HT1080 (cell line): ENCODE measurements at places on chromosomes 3 and 15.

DNA sequence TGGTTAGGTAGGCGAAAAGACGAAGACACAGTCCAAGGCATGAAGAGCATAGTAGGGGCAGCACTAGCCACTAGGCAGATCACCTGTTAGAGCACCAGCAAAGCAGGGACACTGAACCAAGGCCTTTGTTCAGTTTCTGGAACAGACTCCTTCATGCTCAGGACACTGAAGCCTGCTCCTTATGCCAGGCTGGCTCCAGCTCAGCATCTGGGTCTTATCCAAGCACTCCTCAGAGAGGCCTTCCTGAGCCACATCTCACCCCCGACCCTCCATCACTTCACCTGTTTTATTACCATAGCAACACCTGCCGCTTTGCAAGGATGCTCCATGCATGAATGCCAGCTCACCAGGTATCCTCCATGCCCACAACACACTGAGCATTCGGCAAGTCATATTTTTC is 206.3 kb upstream of the CHRNA7 start:
- DNase-seq = no peak

GRCh38 chr3:86801066-86801465 is 189.9 kb downstream of the VGLL3 start:
- no peak for DNase-seq

- no peak for DNase-seq
These were observed 84.5 kb upstream of the HERC1 start for GRCh38 chr15:63918317-63918672.

DNA sequence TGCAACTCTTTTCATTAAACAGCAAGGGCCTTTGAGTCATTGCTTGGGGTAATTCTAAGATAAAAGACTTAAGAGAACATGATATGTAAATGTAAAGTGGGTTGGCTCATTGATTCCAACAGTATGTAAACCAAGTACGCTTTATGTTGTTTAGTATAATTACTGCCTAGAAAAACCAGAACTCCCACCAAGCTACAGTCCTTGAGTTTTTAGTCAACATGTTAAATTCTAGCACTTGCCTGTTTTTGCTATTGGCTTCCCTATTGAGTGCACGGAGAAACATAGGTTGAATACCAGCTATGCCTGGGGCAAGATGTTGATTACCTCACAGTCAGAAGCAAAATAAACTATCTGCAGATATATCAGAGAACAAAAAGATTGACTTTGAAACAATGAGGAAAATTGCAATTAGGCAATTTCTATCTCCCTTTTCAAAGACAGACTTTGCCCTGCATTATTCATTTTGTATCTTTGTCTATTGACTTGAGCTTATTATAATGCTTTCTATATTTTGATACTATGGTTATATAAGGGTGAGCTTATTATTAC is 179.3 kb downstream of the ZPLD1 start:
- DNase-seq = no peak

DNA sequence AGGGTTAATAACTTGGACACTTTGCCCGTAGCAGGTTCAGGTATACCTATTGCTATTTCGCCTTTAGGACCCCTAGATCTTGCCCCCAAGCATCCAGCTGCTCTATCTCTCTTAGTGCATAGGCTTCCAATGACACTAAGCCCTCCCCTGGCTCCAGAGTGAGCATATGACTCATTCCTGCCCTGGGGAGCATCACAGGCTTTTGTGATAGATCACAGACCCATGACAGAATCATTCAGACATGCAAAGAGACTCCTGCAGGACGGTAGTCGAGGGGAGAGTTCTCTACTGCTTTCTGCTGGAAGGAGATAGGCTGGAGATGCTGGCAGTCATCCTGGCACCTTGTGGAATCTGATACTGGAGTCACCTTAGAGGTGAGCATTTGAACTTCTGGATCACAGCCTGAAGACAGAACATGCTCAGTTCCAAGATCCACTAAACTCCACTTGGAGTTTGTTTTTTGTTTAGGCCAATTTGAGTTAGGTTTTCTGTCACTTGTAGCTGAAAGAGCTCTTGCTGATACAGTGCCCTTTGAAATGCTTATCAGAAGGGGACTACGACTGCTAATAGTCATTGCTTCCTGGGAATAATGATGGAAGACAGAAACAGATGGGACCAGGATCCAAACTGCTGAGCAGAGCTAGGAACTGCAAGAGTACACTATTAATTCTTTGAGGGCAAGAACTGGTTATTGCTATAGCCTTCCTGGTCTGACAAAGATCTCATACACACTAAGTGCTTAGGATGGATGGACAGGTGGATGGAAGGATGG is 11.0 kb downstream of the LYSMD2 start:
- DNase-seq = peak; percentile 83

DNA sequence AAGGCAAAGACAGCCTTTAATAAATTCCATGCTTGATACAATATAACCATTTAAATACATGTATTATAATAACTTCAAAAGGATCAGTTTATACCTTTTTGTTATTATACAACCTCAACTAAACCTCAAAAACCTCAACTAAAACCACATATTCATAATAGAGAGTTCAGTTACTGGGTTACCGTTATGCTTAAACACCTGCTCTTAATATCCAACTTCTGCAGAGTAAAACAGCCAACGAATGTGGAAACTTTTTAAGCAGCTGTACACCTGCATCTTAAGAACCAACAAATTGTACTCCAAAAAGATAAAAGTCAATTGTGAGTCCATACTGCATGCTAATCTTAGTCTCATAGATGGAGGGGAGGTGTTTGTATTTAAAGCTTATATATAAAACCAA is 53.5 kb downstream of the TFDP2 start:
- DNase-seq = no peak

DNA sequence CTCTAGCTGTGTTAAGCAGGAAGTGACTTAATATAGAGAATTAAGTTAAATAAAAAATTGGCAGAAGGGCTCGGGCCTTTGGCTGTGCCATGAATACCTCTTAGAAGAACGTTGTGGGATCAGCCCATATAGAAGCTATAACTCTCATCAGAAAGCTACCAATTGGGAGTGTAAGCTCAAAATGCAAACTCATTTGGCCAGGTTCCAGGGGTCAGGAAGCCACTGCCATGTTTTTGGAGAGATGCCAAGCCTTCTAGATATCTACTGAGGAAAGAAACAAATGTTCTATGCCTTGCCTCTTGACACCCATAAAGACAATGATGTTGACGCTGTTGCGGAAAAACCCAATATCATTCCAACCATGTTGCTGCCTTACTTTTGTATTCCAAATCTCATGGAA is 475.2 kb upstream of the TGFBR2 start:
- DNase-seq = no peak

GRCh38 chr15:89575656-89576416 is 567 bp downstream of the TICRR start:
- peak; percentile 21 for DNase-seq

- DNase-seq = no peak
These were observed 159.1 kb upstream of the NANOGP8 start for GRCh38 chr15:35244227-35244626.

DNA sequence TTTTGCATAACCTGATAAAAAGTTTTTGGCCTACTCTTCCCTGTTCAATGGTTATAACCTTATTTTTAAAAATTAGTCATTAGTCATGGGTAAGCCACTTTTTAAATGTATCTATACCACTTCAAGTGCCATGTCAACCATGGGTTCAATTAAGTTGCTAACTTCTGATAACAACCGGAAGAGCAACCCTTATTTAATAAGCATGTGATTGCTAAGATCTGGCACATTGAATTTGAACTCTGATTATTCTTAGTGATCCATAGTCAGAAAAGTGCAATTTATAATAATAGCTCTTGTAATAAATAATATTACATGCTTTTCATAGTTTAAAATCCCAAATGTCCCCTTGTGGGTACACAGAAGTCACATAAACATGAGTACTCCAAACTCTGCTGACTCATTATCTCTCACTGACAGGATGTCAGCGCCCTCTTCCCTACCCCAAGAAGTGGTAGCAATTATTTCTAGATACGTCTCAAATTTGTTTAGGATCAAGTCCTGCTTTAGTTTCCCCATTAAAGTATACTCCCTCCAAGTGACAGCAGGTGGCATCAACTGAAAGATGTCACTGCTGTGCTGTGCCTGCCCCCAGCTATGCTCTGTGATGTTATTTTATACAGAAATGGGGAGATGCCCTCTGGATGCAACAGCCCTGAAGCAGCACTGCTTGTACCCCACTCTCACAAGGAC is 18.6 kb downstream of the SAMD7 start:
- DNase-seq = no peak

GRCh38 chr3:137075020-137075419 is 117.2 kb downstream of the IL20RB start:
- DNase-seq = no peak

GRCh38 chr3:18422972-18423371 is 2.2 kb downstream of the SATB1 start:
- no peak for DNase-seq

- no peak for DNase-seq
These were observed 273.1 kb upstream of the ALCAM start for GRCh38 chr3:105093371-105094252.

DNA sequence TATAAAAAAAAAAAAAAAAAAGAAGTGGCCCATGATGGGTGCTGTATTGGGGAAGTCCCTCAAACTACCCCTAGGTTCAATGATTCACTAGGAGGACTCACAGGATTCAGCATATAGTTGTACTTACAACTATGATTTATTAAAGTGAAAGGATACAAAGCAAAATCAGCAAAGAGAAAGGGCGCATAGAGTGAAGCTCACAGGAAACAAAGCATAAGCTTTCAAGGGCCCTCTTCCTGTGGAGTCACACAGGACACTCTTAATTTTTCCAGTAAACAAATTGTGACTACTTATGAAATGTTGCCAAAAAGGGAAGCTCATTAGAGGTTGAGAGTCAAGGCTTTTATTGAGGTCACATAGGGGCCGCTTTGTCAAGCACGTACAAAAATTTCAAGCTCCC is 153.7 kb upstream of the GAP43 start:
- DNase-seq = no peak

GRCh38 chr3:130258532-130258952 is 86.9 kb upstream of the COL6A5 start:
- DNase-seq = peak; percentile 15

- no peak for DNase-seq
These were observed 21.1 kb upstream of the IP6K2 start for GRCh38 chr3:48738144-48738536.

- peak; percentile 5 for DNase-seq
These were observed 599.2 kb upstream of the ROBO1 start for GRCh38 chr3:80366808-80367548.

DNA sequence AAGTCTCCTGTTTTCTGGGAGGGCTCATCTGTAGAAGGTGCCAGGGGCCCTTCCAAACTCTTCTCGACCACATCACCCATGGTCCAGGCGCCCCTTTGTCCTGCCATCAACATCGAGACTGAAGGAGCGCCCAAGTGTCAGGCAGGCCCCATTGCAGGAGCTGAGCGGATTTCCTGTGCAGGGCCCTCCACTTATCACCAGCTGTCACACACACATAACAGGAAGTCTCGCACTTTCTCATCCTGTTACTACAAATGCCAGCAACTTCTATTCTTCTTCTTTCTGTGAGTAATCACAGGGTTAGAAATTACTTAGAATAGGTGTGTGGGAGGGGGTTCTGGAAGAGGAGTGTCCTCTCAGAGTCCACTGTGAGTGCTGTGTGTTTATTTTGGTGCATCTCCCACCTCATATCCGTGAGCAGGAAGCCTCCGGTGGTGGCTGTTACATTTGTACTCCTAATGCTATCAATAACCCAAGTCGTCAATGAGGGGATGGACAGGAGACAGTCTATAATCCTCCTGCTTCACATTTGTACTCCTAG is at the start of gene KLHL6:
Gene KLHL6, minus strand, starts transcription at position 166 of the 541 bp plus-strand sequence. Its CDS starts 53 bp downstream, at position 113.
- peak; percentile 31 for DNase-seq

DNA sequence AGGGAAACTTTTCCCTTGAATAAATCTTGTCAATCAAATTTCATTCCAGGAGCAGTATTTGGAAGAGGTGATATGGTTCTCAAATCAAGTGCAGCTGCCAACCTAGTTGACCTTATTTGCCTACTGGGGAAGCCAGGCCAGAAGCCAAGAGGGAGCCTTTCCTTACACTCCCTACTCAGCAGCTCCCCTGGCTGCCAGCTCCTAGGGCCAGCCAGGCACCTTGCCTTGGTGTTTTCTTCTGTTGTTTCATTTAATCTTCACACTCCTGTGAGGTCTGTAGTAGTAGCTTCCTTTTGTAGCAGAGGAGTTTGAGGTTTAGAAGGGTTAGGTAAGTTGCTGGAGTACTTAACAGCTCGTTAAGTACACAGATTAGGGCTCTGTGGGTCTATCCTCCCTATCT is 22.6 kb downstream of the MKRN2OS start:
- DNase-seq = no peak

DNA sequence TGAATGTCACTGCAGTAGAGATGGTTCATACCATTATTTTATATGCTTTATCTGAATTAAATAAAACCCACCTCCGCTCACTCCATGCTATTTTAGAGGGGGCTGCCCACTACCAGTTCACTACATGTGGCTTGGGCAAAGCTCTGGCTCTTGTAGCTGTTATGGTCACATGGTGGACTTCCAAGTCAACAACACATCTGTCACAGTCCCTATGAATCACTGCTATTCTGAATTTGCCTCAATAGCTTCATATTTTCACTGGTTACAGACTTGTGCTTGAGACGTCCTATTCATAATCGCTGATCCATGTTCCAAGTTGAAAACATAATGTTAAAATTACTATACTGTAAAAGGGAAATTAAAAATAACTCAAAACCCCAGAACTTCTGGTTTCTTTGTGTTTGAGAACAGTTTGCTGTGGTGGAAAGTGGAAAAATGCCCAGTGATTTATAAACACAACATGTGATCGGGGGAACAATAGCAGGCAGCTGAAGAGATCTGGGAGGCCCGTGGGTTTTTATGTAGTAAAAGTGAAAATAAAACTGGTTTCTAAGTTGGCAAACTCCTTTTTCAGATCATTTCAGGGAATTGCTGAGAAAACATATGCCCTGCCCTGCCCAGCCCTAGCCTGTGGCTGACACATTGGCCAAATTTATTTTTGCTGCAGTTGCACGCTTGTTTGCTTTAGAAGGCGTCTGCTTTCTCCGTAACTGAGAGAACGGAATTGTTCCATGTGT is 128.8 kb upstream of the PRR23C start:
- DNase-seq = peak; percentile 21

DNA sequence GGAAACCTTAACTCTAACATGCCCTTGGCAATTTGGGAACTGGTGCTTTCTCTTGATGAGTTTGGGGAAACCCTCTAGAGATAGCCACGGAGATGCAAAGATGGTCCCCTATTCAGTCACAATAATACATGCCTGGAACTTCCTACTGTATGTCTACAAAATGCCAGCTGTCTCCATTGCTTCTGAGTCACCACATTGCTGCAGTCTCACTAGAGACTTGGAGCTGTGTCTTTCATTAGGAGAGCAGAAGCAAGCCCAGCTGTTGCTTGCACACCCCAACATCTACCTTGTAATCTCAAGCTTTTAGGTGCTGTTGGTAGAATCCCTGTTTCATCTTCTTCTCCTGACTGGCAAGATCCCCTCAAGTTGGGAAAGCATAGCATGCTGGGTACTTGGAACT is 261.0 kb downstream of the ADAMTSL3 start:
- DNase-seq = no peak
